T1000 (cell line): ENCODE measurements at places on chromosomes 16 and 17.

GRCh38 chr17:17401271-17401781 is 75.5 kb upstream of the MED9 start:
- DNase-seq: no peak

GRCh38 chr16:48235556-48236136 is 8.5 kb upstream of the LONP2 start:
- DNase-seq: no peak

DNA sequence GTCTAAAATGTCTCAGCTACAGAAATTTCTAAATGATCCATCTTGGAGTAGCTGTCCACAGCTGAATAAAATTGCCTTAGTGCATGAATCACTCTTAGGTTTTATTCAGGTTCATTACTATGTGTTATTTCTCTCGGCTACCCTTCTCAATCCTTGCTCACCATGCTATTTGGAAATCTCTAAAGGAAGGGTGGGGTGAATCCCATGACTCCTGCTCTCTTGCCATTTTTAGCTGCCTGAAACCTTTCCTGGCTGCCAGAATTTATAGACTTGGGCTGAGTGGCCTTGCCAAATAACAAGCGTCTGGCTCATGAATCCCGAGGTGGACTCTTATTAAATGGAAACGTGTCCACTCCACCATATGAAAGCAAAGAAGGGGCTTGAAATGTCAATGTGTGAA is 936.1 kb upstream of the SOX9 start:
- DNase-seq: no peak

DNA sequence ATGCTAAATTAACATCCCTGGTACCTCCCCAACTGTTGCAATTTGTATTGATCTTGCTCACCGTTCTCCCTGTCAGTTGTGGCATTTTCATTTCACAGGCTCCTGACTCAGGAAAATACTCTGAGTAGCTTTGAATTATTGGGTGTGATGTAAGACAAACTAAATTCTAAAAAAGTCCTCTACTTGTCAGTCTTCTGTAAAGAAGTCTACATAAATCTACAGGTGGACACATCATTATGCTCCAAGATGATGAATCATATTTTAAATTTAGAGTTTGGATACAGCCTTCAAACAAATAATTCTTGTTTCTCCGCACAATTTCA is 47.2 kb downstream of the MARCHF10 start:
- no peak for DNase-seq

- no peak for DNase-seq
Measured at GRCh38 chr16:8975039-8975438, 11.3 kb upstream of the USP7 start.

DNA sequence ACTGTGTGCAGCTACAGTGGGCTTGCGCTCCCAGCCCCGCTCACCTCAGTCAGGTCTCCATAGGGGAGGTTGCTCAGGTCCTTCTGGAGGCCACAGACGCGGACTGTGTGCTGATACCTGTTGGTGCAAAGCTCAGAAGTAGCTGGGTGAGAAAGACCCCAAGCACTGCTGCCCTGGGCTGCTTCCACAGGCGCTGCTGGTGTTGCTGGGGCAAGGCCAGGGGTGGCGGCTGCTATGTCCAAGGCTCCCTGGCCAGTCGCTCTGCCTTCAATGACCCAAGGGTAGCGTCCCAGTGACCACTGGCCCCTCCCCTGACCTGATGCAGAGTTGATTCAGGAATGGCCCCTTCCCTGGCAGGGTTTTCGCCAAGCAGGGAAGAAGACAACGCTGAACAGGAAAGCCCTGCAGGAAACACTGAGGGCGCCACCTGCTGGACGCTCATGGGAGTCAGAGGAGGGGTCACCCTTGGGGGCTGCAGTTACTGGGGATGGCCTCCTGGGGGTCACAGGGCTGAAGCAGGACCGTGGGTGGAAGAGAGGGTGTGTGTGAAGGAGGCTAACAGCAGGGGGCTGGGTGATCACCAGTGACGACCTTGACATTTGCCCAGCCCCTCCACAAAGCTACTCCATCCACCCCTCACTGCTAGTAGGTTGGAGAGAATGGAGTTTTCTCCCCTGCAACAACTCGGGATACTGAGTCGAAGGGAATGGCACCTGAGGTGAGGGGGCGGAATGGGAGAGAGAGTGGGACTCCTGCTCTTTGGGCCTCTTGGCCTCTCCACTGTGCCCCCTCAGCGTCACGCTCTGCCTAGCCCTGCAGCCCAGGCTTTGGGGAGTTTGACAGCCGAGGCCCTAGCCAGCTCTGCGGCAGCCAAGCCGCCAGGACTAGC is 38.3 kb downstream of the ABCC12 start:
- DNase-seq: no peak

- DNase-seq: peak; percentile 54
Measured at GRCh38 chr17:57955183-57955931, at the start of gene CUEDC1. Gene CUEDC1, minus strand, starts transcription at chr17:57955412. Its CDS starts 69,848 bp downstream, at chr17:57885564.

- no peak for DNase-seq
Measured at GRCh38 chr17:49223517-49224197, 6.9 kb downstream of the PHOSPHO1 start.

DNA sequence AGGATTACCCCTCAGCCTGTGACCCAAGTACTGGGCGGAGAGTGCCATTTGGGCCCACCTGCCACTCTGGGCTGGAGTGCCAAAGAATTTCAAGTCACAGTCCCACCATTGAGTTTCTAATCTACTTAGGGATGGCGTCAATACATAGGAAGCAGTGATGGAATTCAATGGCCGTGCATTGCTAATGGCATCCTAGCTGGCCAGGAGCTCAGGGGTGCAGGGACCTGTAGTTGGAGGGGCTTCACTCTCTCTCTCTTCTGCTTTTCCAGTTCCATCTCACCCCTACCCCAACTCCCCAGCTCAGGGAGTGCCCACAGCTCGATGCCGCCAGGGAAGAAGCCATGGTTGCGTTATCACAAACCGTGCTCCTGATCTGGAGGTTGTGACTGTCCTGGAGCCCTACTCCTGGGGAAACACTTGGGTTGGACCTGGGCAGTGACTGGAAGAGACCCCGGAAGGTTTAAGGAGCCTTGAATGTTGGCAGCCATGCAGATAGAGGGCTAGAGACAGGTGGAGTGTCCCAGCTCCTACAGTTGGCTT is 2.4 kb downstream of the MMP15 start:
- DNase-seq: no peak

DNA sequence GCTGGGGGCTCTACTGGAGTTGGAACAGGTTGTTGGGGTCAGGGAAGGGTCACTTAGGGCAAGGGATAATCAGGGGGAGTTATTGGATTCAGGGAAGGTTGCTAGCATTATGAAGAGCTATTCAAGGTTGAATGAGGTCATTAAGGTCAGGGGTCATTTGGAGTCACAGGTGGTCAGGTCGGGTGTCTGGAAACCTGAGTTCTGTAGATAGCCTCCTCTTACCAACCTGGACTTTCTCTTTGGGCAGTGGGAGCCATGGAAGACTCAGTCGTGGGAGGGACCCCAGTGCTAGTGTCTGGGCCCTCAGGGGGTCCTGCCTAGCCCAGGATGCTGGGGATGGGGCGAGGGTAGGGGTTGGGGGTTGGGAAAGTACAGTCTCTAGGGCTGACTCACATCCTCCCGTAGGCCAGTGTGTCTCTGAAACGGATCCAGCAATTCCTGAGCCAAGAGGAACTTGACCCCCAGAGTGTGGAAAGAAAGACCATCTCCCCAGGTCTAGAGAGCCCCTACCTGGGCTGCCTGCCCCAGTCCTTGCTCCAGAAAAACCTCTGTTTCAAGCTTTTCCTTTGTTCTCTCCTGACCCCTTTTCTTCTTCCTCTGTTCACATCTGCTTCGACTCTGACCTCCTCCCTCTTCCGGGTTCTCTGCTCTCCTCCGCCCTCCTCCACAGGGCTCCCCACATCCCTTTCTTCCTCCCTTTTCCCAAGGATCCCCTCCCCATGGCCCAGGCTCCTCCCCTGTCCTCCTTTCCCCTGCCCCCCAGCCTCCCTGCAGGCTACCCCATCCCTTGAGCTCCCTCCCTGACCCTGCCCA is 33.5 kb downstream of the ABCC3 start:
- no peak for DNase-seq

GRCh38 chr17:54859187-54859586 is 41.5 kb upstream of the TOM1L1 start:
- DNase-seq: no peak

GRCh38 chr17:30599428-30600059 is 122.3 kb downstream of the GOSR1 start:
- no peak for DNase-seq

DNA sequence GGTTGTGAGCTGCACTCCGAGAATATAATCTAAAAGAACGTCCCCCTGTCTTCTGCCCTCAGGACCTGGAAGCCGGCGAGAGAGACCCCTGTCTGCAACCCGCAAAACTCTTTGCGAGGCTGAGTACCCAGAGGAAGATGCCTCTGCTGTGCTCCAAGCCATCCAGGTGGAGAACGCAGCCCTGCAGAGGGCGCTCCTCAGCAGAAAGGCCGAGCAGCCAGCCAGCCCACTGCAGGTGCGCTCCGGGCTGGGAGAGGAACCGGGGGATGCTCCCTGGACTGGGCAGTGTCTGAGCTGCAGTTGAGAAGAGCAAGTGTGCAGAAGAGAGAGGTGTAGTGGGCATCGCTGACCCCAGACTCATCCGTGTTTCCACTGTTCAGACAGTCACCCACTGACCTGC is 148.3 kb downstream of the KATNIP start:
- no peak for DNase-seq

DNA sequence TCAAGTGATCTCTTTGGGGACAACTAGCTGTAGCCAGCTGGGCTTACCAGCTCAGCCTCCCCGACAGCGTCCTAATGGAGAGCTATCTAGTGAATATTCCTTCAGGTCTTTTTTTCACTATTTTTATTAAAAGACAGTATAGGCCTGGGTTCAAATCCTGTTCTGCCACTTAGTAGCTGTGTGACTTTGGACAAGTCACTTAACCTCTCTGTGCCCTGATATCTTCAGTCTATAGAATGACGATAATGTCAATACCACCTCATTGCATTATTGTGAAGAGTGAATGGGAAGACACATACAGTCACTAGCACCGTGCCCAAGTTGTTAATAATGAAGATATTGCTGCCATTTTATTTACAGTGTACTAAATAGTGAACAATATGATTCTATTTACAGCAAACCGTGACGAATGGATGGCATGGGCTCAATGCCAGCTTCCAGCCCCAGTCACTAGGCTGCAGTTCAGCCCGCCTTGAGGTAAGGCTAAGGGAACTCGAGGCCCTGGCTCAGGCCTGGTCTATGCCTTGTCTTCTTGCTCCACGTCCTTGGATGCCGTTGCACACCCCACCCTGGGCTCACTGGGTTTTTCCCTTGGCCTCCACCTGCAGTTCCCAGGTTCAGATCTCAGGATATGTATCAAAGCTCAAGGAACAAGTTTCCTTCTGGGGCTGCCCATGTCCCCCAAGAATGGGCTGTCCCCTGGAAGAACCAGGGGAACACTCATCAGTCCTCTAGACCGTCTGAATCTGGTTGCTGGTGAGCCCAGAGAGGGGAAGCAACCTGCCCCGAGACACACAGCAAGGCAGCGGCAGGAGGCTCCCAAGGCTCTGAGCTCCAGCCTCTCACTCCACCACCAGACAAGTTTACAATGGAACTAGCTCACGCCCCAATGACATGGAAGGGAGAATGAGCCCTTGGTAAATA is 95.4 kb upstream of the TNRC6C start:
- no peak for DNase-seq

DNA sequence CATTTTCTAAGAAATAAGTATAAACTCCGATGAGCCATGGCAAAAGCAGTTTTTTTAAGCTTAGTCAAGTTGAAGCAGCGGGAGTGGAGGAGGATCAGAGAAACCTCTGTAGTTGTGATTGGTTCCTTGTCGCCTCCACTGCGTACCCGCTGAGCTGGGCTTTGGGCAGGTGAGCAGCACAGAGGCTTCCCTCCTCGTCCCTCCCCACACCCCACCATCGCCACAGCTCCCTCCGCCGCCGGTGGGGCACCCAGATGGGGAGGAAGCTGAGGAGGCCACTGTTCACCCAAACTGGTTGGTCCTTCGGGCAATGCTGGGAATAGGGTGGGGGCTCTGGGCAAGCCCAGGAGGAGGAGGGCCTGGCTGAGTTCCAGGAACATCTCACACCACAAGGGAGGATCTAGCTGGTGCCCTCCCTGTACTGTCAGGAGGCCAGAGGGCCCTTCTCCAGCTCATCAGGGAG is 5.2 kb upstream of the MRPL38 start:
- DNase-seq: no peak

GRCh38 chr16:61296814-61297213 is 739.4 kb downstream of the CDH8 start:
- no peak for DNase-seq

- DNase-seq: no peak
Measured at GRCh38 chr17:48053758-48054237, 5.6 kb downstream of the NFE2L1 start.

- DNase-seq: no peak
Measured at GRCh38 chr16:49652456-49653172, 203.3 kb downstream of the ZNF423 start.

GRCh38 chr16:77662246-77662645 is 60.1 kb upstream of the NUDT7 start:
- no peak for DNase-seq

DNA sequence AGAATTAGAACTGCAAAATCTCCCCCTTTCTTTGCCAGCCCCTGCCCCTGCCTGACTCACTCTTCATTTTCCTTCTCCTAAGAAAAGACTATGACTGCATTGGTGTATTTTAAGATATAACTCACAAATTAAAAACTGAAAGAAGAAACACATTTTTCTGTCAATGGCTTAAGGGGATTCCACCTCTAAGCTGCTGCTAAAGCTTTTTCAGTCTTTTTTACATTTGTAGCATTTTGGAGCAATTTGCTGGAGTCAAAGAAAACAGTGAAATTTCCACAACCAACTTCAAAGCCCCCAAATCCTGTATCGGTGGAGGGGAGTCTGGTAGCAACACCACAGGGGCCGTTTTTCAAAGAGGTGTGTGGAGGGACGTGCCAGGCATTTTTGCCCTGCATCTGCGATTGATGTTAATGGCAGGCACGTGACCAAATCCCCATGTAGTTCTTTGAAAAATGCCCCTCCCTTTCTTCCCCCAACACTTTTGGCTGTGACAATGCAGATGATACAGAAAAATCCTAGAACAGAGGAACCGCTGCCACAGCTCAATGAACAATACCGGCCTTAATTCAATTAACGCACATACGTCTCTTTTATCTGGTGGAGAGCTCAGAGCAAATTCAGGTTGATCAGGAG is 28.5 kb downstream of the MAF start:
- no peak for DNase-seq

GRCh38 chr17:30274887-30275286 is 16.9 kb downstream of the BLMH start:
- DNase-seq: no peak

GRCh38 chr16:11093572-11094074 is 149.3 kb downstream of the CLEC16A start:
- DNase-seq: no peak

- no peak for DNase-seq
Measured at GRCh38 chr17:8698162-8698971, 46.3 kb downstream of the CCDC42 start.

GRCh38 chr16:49332589-49333258 is 40.9 kb upstream of the C16orf78 start:
- no peak for DNase-seq

DNA sequence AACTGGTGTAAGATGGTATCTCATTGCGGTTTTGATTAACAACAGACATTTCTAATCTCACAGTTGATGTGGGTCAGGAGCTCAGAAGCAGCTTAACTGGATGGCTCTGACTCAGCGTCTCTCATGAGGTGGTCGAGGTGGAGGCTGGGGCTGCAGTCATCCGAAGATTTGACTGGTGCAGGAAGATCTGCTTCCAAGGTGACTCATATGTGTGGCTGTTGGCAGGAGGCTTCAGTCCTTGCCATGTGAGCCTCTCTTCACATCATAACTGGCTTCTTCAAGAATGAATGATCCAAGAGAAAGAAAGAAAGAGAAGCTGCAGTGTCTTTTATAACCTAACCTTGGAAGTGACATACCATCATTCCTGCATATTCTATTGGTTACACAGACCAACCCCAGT is 376.1 kb downstream of the SEC14L1 start:
- DNase-seq: peak; percentile 76
